ENCODE measurements at places on chromosomes 7 and 10.

DNA sequence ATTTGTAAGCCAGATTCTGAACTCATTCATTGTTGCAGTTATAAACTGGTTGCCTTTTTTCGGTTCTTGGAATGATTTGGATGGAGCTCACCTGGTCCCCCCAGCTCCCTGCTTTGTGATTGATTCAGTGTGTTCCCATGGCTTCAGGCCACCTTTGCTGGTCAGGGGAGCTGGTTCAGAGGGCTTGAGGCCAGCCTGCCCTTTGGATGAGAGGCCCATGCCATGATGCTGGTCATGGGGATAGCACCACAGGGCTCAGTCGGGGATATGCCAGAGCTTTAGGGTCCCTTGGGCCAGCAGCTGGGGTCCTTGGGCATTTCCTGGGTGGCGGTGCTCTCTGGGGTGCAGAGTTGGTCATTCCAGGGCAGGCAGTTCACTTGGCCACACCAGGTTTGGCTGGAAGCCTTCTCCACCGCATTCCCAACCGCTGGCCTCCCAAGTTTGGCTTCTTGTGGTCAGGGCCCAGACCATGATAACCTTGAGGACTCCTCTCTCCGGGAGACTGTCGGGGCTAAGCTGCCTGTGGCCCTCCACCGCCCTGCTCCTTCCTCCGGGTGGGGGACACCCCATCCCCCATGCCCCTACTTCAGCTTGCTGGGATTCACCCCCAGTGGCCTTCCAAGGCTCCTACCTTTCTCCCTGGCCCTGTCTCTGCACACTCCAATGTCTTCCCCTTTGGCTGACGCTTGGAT lies 65.1 kb downstream of the MGMT start:
- DNase-seq: no peak

- no peak for DNase-seq
Observed at GRCh38 chr10:127939786-127940330, 33.0 kb downstream of the PTPRE start.

DNA sequence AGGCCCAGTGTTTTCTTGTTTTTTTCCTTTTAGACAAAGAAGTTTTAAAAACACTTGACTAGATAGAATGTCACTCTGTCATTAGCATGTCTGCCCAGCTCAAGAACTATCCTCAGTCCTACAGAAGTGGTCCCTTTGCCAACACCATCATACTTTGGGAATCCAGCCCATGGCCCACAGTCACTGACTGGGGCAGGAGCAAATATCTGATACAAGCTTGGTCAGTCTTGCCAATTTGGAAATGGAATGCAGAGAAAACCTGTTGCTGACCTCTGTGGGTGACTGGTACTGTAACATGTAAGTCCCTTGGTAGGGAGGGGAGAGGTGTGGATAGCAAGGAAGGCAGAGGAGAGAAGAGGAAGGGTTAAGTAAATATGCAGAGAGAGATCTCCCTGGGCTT lies 47.8 kb downstream of the IPMK start:
- DNase-seq: no peak

DNA sequence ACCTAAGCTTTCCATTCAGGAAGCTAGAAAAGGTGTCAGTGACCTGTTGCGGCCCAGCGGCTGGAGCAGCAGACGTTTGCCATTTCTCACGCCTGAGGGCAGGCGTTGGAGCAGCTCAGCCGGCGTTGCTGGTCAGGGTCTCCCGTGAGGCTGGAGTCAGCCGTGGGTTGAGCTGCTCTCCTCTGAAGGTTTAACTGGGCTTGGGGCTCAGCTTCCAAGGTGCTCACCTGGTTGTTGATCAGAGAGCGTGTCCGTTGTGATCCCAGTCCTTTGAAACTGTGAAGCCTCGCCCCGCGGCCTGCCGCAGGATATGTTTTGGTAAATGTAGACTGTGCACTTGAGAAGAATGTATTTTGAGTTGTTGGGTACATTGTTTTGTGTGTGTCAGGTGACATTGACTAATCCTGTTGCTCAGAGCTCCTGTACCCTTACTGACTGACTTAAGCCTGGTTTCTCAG lies 20.6 kb upstream of the PWWP2B start:
- DNase-seq: no peak

DNA sequence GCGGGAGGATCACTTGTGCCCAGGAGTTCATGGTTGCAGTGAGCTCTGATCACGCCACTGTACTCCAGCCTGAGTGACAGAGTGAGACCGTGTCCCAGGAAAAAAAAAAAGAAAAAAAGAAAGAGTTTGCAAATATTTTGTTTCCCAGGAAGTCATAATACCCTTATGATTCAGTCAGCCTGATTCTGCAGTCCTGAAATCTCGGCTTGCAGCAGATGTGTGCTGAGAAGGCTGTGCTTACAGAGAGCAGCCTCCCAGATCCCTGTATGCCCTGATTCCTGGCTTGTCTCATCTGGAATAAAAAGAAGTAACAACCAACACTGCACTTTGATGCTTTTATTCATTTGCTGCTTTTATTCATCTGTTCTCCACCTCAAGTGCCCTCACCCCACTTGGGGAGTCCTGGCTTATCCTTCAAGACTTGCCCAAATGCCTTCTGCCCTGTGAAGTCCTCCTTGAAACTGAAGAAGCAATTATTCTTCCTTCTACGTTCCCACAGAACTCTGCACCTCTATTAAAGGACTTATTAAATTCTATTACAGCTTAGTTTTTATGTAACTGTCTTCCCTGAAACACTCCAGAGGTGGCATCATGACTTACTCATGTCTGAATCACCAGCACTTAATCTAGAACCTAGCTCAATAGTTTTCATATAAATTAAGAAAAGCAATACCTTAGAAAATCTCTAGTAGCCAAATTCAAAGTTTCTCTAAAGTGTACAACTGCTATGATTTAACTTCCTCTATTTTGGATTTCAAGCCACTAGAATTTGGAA lies 27.7 kb upstream of the BPGM start:
- DNase-seq: no peak

All from activated naive CD8-positive, alpha-beta T cell treated with anti-CD3 and anti-CD28 coated beads, Interleukin-2, amount 50 U/mL, for 16 hours (primary cell).